Activated CD4-positive, CD25-positive, alpha-beta regulatory T cell treated with anti-CD3 and anti-CD28 coated beads, Interleukin-2, amount 50 U/mL, for 16 hours (primary cell): ENCODE measurements at places on chromosomes 2 and 18.

- DNase-seq: no peak
Observed at GRCh38 chr2:223613017-223613950, 11.1 kb upstream of the SCG2 start.

DNA sequence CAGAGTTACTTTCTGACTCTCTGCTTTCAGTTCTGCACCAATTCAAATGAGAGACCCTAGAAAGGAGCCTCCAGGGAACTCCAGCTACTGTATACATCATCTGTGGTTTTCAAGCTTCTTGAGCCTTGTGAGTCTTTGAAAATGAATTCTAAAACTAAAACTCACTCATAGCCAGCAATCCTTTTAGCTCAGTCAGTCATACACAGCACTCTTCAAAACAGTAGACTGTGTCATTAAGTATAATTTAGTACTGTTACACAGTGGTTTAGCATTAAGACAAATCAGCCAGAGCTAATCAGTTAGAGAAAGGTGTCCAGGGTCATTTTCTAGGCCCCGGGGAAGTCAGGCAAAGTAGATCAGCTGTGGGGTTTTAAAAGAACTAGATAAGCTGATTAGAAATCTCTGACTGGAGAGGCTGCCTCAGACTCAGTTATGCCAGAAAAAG, 322.1 kb upstream of the THUMPD2 start:
- no peak for DNase-seq

GRCh38 chr2:54850171-54851122, 127.0 kb downstream of the EML6 start:
- DNase-seq: no peak

DNA sequence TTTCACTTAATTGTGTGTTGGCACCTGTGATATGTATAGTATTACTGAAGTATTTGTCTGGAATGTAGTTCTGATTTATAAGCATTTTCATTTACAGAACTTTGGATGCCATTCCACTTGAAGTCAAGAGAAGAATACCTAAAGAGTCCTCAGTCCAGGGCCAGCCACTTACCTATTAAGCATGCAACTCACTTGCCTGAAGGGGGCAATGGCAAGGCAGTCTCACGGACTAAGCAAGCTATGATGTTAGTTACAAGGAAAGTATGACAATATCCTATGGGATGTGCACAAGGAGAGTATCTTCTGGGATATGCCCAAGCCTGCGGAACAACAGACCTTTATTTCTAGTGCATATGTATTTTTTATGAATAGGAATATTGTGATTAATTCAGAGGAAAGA, 369.4 kb upstream of the GCFC2 start:
- DNase-seq: no peak

DNA sequence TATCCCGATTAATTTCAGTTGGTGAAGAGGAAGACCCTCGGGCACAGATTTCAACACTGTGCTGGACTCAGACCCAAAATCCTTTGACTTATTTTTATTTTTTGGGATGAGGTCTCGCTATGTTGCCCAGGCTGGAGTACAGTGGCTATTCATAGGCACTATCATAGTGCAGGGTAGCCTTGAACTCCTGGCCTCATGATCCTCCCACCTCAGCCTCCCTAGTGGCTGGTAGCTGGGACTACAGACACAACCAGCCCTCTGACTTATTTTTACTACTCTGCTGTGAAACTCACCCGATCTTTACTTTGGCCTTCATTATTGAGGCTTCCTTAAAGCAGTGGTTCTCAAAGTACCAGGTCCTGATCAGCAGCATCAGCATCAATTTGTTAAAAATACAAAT, 18.2 kb upstream of the ADAM17 start:
- DNase-seq: no peak

GRCh38 chr18:24516261-24516660, 55.8 kb downstream of the HRH4 start:
- no peak for DNase-seq

GRCh38 chr2:70743677-70744076, 24.3 kb downstream of the ADD2 start:
- no peak for DNase-seq

GRCh38 chr2:33420726-33421125, 55.7 kb upstream of the RASGRP3 start:
- no peak for DNase-seq

- DNase-seq: no peak
Observed at GRCh38 chr18:22309191-22309590, 108.5 kb downstream of the CTAGE1 start.

DNA sequence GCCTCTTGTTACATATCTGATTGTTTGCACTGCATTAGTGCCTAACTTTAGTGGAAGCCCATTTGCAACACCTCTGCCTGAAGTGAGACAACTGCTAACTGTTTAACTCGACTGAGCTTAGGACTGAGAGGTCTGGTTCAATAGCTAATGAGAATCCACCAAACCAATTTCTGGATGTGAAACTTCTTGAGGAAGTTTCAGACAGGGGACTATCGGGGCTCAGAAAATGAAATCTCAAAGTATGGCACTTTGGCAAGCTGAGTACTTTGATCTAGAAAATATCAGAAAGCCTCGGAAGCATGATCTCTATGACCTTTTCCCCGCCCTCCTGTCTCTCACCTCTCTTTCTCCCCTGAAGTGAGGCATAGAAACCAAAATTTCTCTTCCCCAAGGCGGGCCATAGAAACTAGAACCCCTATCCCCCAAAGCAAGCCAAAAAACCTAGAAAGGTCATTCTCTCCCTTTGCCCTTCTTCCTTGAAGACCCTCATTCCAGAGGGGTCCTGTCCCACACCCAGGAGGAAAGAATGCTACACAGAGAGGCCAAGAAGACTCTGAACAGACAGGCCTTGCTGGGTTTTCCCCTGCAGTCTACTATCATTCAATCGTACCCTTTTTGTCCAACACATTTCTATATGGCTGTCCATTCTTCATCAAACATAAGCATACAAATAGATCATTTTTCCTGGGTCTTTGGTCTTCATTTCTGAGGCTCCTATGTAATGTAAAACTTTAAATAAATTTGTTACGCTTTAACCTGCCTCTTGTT, 69.6 kb upstream of the CREB1 start:
- DNase-seq: no peak

DNA sequence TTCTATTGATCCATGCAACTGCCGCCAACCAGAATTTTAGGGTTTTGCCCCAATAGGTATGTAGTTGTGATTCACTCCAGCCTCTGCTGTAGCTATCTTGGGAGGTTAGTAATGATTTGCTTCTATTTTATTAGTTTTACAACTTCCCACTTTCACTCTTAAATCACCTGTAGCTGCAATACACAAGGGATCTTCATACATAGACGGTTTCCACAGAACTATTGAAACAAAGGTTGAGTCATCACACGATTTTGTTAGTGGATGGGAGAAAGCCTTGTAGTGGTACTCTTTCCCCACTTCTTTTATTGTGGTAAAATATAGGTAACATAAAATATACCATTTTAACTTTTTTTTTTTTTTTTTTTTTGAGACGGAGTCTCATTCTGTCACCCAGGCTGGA, 104.2 kb upstream of the SPRED2 start:
- DNase-seq: no peak

DNA sequence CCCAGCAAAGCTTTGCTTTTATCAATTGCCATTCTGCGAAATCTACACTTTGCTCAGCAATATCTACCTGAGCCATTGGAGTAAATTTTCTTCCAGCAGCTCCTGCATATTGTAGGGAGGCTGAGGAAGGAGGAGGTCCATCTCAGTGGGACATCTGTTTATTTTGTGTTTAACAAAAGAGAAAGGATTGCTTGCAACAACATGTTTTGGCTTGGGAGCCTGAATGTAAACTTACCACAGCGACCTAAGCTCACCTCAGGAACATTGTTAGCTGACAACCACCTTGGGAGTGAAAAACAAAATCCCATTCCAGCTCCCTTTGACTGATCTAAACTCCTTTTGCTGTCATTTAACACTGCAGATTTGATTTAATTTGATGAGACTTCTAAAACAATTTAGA, 356.1 kb downstream of the SS18 start:
- DNase-seq: no peak

GRCh38 chr2:12270876-12271588, 445.7 kb upstream of the TRIB2 start:
- no peak for DNase-seq

- no peak for DNase-seq
Observed at GRCh38 chr2:75087736-75088135, 111.6 kb downstream of the TACR1 start.

GRCh38 chr2:127437781-127438726, 19.8 kb downstream of the PROC start:
- DNase-seq: no peak

- no peak for DNase-seq
Observed at GRCh38 chr2:1808981-1809422, 64.7 kb upstream of the PXDN start.

GRCh38 chr2:61045999-61046398, 19.7 kb upstream of the SANBR start:
- DNase-seq: no peak

DNA sequence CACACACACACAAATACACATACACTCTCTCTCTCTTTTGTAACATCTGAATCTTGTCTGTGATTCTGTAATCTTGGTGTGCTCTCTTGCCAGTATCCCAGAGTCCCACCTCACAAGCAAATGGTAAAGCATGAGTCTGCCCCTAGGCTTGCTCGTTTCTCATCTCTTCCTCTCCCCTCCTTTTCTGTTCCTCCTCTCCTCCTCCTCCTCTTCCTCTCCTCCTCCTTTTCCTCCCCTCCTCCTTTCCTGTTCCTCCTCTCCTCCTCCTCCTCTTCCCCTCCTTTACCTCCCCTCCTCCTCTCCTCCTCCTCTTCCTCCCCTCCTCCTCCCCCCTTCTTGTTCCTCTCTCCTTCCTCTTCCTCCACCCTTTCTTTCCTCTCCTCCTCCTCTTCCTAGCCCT, 59.0 kb downstream of the TNFRSF11A start:
- no peak for DNase-seq

GRCh38 chr18:5868218-5868854, 27.0 kb downstream of the TMEM200C start:
- DNase-seq: no peak

DNA sequence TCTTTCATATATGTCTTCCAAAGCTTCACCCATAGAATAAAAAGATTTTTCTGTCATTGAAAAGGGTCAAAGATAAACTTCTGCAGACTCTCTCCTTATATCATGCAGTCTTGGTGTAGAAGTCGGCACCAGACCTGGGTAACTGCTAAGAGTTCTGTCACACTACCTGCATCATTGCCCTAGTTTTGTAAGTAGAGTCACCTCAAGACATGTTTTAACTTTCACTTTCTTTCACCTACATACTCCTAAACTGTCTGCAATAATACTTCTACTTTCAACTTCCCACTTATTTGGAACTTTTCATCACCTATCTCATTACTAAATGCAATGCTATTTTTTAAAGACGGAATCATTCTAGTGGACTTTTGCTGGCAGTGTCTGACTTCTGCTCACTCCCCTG, 475.6 kb upstream of the VRK2 start:
- no peak for DNase-seq

DNA sequence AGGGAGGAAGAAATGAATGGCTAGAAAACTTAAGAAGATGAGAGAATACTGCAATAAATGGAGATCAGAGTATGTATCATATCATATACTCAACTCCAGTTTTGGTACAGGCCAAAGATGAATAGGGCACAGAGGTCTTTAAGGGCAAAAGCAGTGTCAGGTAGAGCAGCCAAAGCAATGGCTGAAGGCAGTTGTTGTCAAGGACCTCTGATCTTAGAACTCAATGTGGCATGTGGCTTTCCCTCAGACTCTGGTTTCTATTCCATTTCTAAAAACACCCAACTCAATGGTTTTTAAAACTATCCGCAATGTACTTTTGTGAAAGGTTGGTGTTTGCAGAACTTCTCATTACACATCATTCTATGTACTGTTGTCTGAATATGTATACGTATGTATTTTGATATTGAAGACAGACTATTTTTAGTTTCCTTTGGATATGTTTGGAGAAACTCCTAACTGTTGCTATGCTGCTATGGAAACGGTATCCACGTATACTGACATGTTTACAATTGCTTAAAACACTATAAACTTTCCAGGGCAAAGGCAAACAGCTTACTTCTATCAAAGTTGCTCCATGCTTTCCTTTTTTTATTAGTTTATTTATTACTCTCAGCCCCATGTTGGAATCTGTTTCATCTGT, 58.1 kb upstream of the PELI1 start:
- no peak for DNase-seq

GRCh38 chr2:156663757-156664409, 227.7 kb downstream of the GPD2 start:
- DNase-seq: no peak

DNA sequence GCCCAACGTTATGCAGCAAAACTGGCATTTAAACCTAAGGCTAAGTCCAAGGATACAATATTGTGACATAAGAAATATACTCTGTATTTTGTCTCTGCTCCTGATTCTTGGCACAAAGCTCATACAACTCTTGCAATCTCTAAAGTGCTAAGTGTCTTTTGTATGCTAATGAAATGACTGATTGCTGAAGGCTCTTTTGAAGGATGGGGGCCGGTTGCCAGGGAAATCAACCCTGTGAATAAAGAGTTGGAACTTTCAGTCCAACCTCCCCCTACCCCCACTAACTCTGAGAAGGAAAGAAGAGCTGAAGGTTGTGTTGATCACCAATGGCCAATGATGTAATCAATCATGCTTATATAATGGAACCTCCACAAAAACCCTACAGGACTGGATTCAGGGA, 40.3 kb downstream of the SESTD1 start:
- DNase-seq: no peak

DNA sequence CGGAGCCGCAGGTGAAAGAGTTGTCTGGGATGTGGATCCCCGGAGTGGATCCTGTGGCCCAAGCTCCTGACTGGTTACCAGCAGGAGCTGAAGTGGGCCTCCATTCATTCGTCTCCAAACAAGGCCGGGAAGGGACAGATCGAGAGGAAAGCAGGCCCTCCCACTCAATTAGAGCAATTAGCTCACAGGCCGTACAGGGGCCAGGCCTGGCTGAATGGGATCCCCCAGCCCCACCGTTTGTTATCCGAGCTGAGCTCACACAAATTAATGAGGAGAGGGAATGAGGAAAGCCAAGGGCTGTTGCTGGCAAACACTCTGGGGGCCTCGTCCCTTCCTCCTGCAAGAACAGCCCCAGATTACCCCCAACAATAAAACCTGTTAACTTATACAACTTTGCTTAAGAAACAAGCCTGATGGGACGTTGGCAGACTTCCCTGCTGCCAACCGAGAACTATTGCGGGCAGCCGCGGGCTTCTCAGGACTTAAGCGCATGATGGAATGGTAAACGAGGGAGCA, 338.0 kb downstream of the BCL11A start:
- no peak for DNase-seq

DNA sequence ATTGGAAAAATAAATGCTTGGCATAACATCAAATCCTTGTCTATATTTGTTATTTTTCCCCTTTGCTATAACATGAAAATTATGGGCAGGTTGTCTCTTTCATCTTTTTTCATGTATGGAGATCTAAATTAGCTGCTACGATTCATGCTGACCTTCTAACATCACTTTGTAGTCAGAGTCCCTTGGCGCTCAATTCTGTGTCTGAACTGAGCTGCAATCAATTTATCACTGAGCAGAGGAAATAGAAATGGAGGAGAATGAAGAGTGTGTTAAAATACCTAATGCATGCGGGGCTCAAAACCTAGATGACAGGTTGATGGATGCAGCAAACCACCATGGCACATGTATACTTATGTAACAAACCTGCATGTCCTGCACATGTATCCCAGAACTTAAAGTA, 168.9 kb downstream of the CDH7 start:
- no peak for DNase-seq

GRCh38 chr2:66521291-66521922, 86.5 kb downstream of the MEIS1 start:
- no peak for DNase-seq

- no peak for DNase-seq
Observed at GRCh38 chr2:217090024-217090473, 230.2 kb upstream of the TNP1 start.

GRCh38 chr2:240111253-240111652, 24.9 kb downstream of the COPS9 start:
- DNase-seq: no peak

- no peak for DNase-seq
Observed at GRCh38 chr2:35606394-35606793, 749.2 kb upstream of the CRIM1 start.
